ENCODE measurements at places on chromosomes 13 and 19. TPM values are rescaled to one million over a fixed set of nuclear protein-coding genes. Genes with fewer than 3 reads are reported as not detected.

CATSPERD gene
- not detected for polyA plus RNA-seq

OR7D2 gene
- polyA plus RNA-seq: 0.11 TPM

KLK5 gene
- not detected for polyA plus RNA-seq

GJB6 gene
- not detected for polyA plus RNA-seq

- DNase-seq: no peak
These were observed 41.4 kb upstream of the TEX29 start for GRCh38 chr13:111278743-111279652.

Measured in muscle of back (tissue), 13 donors.